ENCODE measurements at places on chromosomes 11 and 22.

- DNase-seq = peak; percentile 30
Observed at GRCh38 chr11:73252577-73253191, 19.5 kb upstream of the P2RY6 start.

DNA sequence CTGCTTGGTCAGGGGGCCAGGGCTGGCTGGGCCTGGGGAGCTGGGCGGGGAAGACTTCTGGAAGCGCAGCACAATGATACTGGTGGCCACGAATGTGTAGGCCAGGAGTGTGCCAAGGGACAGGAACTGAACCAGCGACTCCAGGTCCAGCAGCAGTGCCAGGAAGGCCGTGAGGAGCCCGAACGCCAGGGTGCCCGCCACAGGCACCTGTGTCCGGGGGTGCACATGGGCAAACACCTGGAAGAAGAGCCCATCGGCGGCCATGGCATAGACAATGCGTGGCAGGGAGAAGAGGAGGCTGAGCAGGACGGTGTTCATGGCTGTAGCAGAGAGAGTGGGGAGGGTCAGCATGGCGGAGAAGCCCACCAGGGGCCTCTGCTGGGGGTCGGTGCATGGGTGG is 2.3 kb downstream of the SLC7A4 start:
- no peak for DNase-seq

- no peak for DNase-seq
Observed at GRCh38 chr22:29071261-29072045, 1.4 kb upstream of the KREMEN1 start.

DNA sequence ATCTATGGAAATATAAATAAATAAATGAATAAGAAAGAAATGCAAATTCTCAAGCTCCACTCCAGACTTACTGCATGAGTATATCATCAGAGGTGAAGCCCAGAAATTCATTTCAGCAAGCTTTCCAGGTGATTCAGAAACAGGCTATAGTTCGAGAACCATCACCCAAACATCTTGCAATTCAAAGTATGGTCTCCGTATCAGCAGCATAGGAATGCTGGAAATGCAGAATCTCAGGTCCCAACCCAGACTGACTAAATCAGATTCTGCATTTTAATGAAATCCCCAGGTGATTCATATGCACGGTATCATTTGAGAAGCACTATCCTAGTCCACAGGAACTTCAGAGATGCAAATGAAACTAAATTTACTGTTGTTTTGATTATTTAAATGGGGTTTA is 95.3 kb downstream of the SERGEF start:
- DNase-seq = no peak

DNA sequence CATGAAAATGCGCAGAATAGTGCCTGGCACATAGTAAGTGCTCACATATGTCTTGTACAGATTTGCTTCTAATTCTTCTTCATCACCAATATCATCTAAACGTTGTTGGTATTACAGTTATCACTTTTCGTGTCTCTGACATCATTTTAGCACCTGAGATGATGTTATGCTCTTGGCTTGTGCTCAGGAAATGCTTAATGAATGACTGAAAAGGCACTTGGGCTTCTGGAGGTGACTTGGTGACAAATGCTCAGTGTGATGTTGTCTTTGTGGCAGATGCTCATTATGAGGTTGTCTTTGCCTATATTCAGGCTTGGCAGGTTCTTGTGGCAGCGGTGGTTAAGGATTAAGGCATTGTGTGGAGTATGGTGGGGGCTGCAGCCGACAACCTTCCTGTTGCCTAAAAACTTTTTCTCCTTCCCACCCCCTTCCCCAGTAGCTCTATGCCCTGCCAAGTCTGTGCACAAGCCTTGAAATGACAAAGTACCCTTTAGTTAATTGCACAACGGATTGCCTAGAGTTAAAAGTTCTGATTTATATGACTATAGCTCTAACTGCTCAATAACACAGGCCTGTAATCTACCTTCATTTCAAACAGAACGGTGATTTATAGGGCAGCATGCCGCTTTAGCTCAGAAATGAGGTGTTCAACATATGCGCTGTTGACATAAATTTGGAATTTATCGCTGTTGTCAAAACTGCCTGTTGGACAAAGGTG is 82.5 kb downstream of the ZBTB16 start:
- no peak for DNase-seq

GRCh38 chr11:6568191-6568918 is 35.1 kb downstream of the RRP8 start:
- no peak for DNase-seq

DNA sequence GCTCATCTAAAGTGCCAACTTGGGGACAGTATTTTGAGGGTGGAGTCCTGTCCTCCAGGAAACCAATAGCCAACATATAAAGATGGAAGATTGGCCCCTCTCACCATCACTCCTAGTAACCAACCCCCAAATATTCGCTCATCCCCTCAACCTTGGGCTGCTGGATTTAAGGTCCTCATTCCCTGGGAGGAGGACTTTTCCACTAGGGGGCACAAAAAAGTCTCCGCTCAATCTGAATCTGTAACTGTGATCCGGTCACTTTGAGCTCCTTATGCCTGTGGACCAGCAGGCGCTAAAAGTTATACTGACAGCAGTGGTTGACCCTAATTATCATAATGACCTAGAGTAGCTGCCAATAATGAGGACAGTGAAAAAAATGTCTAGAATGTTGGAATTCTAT is 20.5 kb upstream of the CLPB start:
- no peak for DNase-seq

- no peak for DNase-seq
Observed at GRCh38 chr11:45890886-45891550, 5.6 kb downstream of the MAPK8IP1 start.

- no peak for DNase-seq
Observed at GRCh38 chr11:66268952-66269905, 790 bp downstream of the RAB1B start.

DNA sequence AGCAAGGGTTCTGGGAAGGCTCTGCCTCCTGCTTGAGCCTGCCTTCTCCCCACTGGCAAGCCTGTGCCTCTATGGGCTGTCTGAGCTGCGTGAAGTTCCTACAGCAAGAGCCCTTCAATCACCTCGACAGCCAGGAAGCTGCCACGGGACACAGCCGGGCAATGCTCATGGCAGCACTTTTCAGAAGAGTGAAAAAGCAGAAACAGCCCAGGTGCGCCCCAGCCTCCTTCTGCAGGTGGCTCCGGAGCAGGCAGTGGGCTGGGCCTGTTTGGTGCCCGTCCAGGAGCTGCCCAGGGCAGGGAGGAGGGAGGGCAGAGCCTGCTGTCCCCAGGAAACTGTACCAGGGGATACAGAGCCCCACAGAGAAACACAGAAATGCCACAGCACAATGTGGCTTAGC is 24.6 kb upstream of the COMT start:
- no peak for DNase-seq

GRCh38 chr22:28582806-28583205 is 96.8 kb downstream of the TTC28 start:
- no peak for DNase-seq

- DNase-seq = no peak
Observed at GRCh38 chr11:3003396-3004231, 11.5 kb upstream of the NAP1L4 start.

DNA sequence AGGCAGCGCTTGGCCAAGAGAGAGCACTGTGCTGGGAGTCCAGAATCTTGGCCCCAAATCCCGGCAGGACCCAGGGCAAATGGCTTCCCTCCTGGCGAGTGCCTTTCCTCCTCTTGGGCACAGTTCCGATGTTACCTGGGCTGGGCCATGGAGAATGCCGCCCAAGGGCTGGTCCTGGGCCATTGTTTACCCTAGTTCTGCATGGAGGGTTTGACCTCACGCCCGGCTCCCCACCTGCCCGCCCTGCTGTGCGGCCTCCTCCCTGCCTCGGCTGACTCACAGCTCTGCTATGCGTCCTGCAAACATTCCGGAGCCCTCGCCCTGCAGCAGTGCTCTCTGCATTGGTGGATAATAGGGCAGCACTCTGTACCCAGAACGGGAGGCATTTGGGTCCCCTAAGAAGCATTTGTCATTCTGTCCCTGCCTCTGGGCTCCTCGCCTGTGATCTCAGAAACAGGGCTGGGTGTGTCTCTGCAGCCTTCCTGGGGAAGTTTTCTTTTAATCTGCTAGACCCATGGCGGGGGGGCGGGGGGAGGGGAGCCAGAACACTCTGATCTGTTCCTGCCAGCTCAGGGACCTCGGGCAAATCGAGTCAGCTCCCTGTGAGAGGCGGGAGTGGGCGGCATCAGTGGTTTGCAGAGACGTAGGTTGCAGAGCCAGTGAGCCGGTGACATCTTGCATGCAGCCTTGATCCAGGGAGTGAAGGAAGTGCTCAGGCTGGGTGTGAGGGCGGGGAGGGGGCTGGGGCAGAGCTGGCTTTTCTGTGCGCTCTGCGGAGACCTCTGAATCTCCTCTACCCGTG is 32.9 kb upstream of the SMIM38 start:
- DNase-seq = no peak

- no peak for DNase-seq
Observed at GRCh38 chr11:116993599-116993998, 104.6 kb downstream of the SIK3 start.

GRCh38 chr22:41524809-41525449 is 19.3 kb downstream of the POLR3H start:
- DNase-seq = no peak

DNA sequence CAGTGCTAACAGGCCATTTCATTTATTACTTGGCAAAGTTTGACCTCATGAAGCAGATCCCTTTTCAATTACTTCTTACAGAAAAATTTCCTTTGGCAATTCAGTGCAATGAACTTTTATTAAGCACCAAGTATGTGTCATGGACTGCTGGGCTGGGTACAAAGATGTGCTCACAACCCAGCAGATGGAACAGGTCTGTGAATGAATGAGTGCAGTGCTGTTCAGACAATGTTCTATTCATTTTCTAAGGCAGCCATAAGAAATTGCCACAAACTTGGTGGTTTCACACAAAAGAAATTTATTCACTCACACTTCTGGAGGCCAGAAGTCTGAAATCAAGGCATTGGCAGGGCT is 428.5 kb downstream of the SOX6 start:
- DNase-seq = no peak

- DNase-seq = no peak
Observed at GRCh38 chr11:128399251-128400121, 187.9 kb downstream of the ETS1 start.

DNA sequence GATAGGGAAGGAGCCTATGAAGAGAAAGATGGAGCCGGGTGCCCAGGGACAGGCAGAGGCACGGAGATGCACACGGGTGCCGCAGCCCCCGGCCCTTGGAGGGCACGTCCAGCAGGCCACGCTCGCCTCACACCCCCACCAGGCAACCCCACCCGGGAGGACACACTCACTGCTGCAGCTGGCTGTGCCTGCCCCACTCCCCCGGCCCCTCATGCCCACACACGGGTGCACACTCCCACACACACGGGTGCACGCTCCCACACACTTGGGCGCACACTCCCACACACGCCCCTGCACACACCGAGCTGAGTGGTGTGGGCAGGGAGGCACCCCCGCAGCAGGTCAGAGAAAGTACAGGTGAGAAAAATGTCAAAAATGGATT is 1.1 kb downstream of the MOB2 start:
- DNase-seq = no peak
